ENCODE measurements at places on chromosomes 6 and 20.

GRCh38 chr6:72689107-72689954 is 67.5 kb downstream of the KCNQ5 start:
- DNase-seq: no peak

GRCh38 chr6:152423216-152424103 is 213.7 kb downstream of the SYNE1 start:
- no peak for DNase-seq

GRCh38 chr20:62769346-62770071 is 26.8 kb upstream of the MRGBP start:
- no peak for DNase-seq

DNA sequence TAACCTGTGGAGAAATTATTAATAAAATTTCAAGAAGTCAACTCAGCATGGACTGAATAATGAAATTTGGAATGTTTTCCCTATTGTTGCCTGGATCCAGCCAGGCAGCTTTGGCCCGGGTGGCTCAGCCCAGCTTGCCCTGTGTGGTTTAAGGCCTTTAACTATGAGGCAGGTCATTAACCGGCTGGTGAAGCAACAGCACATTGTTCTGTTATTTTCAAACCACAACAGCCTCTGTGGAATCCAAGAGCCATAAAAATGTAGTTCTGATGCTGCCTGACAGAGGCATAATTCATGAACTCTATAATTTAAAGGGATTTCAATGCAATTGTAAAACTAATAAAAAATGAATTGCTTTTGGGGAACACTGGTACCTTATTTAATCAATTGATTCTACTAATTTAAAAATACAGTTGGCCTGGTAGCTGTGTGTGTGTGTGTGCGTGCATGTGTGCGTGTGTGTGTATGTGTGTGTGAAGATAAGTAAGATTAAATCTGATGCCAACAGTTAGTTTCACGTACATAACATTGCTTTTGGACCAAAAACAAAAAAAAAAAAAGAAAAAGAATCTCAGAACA is 117.7 kb downstream of the RPS12 start:
- DNase-seq: no peak

DNA sequence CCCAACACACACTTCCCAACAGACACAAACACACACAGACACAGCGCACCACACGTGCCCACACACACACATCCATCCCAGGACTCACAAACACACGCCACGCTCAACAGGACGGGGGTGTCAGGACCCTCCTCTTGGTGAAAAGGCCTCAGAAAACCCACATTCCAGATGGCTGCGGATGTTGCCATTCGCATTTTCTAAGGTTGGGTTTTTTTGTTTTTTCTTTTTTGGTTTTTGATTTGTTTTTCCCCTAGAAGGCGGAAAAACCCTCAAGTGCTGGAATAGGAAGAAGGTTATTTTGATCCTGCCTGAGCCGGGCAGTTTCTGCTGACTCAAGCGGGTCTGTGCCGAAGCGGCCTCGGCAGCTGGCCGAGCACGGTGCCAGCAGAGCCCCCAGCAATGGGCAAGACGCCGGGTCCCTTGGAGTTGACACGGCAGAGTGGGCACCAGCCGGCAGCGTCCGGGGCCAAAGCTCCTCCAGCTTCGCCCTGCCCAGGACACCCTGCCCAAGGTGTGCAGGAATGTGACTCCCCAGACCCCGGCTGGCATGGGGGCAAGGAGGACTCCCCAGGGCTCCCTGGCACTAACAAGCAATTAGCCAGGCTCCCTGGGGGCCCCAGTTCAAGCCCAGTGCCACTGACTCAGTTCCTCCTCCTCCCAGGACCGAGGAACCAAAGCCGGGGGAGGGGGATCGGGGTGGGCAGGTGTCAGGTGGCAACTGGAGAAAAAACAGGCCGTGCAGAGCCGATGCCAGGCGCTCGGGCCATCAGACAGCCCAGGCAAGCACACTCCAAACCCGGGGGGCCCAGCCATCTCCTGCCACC is 40.9 kb upstream of the ZBP1 start:
- no peak for DNase-seq

DNA sequence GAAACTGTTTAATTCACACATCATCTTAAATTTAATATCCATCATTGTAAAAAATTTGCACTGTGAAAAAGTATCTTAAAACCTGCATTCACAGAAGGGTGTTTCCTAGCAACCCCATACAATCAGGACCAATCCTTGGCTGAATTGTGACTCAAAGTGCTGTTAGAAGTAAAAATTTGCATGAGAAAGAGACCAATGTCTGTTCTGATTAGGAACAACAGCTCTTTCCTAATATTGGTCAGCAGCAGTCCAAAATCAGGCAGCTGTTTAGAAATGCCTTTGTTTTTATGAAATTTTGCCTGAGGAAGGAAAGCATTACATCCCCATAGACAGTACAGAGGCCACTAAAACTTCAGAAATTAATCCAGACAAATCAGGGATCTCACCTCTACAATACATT is 987.0 kb downstream of the HACE1 start:
- no peak for DNase-seq

- DNase-seq: no peak
Observed at GRCh38 chr6:53912661-53913060, 117.9 kb downstream of the LRRC1 start.

DNA sequence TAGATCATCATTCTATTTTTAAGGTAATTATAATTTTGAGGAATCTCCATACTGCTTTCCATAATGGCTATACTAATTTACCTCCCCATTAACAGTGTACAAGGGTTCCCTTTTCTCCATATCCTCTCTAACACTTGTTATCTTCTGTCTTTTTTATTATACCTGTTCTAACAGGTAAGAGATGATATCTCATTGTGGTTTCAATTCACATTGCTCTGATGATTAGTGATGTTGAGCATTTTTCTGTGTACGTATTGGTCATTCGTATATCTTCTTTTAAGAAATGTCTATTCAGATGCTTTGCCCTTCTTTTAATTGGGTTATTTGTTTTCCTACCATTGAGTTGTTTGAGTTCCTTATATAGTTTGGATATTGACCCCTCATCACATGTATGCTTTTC is 81.6 kb upstream of the SCAF8 start:
- DNase-seq: no peak

- DNase-seq: no peak
Observed at GRCh38 chr6:4692664-4693063, 83.5 kb upstream of the CDYL start.
